Amniotic epithelial cell (primary cell): ENCODE measurements at places on chromosomes 2 and 18.

- DNase-seq: no peak
Observed at GRCh38 chr18:67710639-67711038, 194.1 kb upstream of the DSEL start.

DNA sequence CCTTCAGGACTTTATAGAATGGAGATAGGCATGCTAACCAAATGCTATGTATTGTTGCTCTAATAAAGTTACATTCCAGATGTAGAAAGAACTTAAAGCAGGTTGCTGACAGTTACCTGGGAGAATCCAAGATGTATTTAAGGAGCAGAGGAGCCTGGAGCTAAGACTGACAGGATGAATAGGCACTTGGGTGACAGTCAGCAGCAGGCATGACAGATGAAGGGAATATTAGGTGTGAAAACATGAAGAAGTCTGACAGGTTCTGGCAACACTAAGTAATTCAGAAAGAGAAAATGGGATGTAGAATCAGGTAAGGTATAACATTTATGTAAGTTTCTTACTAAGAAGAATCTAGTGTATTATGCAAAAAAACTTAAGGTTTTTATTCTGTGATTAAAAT, 232.0 kb downstream of the DSC3 start:
- no peak for DNase-seq

GRCh38 chr2:156908825-156909224, 348.7 kb upstream of the GALNT5 start:
- DNase-seq: peak; percentile 84

DNA sequence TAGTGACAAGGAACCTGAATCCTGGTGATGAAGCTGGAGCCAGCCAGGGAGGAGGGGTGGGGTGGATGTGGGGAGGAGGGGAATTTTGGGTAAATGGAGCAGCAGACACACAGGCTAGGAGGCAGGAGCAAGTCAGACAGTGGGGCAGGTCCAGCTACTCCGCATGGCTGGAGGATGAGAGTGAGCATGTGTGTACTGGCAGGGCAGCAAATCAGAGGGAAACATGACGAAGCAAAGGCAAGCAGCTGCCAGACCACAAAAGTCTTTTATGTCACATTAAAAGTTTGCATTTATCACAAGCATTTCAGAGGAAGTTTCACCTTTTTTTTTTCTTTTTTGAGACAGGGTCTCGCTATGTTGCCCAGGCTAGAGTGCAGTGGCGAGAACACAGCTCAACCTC, 11.9 kb upstream of the KIDINS220 start:
- peak; percentile 55 for DNase-seq

DNA sequence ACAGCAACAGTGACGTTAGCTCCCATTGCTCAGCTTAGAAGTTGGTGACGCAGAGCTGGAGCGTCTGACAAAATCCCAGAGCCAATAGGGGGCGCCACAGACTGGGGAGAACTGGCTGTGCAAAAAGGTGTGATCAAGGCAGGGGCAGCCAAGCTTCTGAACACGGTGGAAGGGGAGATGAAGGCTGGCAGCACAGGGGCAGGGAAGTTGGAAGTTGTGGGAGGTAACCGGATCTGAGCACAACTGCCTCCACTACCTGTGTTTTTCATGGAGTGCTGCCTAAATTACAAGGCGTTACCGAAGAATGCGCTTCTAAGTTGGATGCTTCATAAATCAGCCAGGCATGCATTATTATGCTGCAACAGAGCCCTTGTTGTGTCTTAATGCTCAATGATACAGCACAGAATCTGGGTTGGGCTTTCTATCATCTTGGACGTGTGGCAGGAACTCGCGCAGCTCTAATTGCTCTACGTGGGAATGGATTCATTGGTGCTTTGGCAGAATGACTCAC, 370.0 kb downstream of the SLC4A3 start:
- DNase-seq: peak; percentile 83

- no peak for DNase-seq
Observed at GRCh38 chr2:17879913-17880274, 1.4 kb downstream of the KCNS3 start.

- DNase-seq: no peak
Observed at GRCh38 chr2:96248624-96249023, 17.2 kb downstream of the TMEM127 start.

DNA sequence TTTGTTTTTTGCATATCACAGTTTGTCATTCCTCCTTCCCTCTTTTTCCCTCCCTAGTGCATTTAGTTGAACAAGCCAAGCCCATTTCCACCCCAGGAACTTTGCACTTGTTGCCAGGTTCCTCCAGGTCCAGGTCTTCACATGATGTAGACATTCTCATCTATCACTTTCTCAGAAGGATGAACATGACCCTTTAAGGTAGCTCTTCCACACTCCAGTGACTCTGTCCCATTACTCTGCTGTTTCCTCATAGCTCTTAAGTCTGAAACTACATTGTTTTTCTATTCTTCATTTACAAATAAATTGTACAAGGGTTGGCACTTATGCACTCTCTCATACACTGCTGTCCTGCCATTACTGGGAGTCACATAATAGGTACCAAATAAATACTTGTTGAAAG, 6.1 kb downstream of the KYNU start:
- DNase-seq: no peak

DNA sequence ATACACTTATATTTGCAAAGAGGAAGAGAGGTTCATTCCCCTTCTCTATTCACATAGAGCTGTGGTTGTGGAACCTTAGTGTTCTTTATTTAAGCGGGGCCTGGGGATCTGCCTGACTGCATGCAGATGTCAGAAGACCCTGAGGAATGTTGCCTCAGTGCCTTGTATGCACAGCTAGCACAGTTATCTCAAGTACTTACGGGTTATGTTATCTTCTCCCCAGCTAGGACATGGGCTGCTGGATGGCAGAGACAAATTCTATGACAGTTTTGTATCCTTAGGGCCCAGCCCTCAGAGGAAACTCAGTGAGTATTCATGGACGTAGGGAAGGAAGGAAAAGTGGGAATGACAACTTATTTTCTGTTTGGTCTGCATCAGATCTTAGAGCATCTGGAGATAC, 37.7 kb upstream of the RTN4 start:
- peak; percentile 25 for DNase-seq

DNA sequence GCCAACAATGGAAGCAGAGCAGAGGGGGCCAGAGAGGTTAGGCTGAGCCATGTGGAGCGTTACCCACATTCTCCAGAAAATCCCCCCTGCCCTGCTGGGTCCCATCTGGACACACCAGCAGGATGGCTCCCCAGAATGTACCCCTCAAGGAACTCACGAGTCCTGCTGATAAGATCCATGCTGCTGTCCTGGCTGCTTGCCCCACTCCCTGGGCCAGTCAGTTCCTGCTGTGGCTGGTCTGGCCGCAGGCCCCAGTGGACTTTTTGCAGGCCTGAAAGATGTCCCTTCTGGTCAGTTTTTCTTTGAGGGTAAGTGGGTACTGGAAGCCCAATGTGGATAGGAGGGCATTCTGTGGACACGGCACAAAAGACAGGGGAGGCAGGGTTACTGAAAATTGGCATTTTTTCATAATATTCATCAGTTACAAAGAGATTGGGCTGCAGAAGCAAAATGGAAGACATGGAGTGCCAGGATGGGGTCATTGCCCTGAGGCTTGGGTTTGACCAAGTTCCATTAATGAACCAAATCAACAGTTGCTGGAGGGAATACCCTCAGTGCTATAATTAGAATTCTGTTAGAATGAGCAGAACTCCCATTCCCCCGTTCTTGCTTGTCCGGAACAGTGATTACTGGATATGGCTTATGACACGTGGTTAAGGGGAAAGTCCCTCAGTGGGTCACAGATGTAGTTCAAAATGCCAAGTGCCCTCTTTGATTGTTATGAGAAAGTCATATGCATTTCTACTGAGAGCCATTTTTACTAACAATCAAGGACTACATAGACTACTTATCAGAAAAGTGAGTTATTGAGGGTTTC, 38.7 kb downstream of the SLC4A5 start:
- DNase-seq: no peak

DNA sequence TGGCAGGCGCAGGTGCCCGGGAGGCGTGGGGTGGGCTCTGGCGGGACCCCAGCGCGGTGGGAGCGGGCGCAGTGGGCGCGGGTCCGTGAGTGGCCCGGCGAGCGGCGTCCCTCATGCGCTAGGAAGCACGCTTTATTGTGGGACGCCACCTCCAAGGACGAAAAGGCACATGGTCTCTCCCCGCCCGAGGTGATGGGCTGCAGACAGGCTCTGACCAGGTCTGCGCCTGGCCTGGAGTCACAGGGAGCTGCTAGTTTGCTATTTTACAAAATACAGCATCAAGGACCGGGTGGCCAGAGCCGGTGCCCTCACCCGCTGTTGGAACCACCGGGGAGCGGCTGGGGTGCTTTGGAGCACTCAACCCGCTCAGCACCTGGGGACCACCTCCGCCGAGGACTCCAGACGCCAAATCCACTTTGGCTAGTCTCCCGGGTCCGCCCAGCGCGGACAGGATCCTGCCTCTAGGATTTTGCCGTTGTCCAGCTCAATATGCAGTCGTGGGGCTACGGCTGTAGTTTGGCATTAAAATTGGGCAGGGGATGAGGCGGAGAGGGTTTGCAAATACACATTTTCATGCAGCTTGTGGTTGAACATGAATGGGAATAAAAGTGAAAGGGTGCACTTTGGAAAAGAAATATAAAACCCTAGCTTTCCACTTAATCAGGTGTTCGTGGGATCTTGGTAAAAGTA, 65.4 kb downstream of the LRRFIP1 start:
- DNase-seq: no peak

GRCh38 chr2:218262631-218263586, 2.1 kb downstream of the GPBAR1 start:
- no peak for DNase-seq

DNA sequence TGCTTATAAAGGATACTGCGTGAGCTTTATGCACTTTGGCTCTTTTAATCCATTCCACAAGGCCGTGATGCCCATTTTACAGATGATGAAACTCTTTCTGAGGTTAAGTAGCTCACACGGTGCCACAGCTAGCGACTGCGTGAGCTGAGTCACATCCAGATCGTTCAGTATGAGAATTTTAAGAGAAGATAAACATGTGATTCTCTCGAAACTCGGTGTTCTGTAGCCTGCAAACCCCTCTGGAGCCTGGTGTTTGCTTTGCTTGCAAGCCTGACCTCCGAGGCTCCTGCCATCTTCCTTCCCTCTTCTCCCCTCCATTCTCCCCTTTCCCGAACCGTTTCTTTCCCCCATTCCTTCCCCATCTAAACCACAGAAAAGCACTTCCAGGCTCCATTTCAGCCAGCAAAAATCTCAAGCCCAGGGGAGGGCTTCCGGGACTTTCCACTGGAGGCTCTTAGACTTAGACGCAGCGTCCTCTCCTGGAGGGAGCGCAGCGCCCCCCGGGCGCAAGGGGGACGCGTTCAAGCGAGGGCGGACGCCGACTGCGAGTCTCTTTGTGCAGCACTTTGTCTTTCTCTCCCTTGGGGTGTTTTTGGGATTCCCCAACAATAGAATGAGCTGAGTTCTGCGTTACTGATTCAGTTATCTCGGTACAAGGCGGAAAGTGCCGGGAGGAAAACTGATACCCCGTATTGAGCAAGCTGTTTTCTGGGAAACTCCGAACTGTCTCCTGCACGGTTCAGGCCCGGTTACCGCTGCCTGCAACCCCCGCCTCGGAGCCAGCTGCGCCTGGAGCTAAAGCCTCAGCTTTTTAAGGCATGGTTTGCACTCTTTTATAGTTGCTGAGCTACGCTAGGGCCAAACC, 38.0 kb downstream of the CYP1B1 start:
- DNase-seq: peak; percentile 64

- DNase-seq: peak; percentile 51
Observed at GRCh38 chr2:134460583-134460998, 206.7 kb downstream of the MGAT5 start.

- peak; percentile 84 for DNase-seq
Observed at GRCh38 chr18:36028859-36029258, 38.5 kb downstream of the RPRD1A start.

GRCh38 chr2:69222953-69223658, 163.9 kb downstream of the GFPT1 start:
- DNase-seq: no peak

GRCh38 chr2:183091954-183092345, 13.4 kb downstream of the DUSP19 start:
- no peak for DNase-seq

DNA sequence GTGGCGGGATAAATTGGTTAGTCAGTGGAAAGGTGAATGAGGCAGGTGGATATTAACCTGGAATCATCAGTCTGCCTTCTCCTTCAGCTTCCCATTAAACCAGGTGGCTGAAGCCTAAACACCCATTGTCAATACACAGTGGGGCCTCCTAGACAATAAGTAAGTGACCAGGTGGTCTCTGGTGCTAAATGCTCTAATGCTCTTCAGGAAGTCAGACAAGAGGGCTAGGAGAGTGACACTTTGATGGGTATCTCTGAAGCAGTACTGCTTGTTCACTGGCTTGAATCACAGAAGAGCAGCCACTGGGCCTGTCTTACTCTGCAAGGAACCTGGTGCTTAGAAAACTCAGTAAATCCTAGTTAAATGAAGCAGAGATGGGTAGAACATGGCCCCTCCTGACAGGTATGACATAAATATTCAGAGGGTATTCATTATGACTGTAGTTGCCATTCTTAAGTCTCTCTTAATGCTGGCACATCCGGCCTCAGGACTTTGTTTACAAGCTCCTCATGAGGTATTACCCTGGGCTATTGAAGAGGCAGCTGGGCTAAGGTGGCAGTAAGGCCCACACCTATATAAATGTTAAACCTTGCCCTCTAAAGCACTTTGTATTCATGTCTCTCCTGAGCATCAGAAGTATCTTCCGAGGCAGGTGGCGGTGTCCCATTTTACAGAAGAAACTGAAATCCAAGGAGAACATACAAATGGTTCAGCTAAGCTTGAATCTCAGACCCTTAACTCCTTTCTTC, 104.9 kb downstream of the NCK2 start:
- DNase-seq: no peak

GRCh38 chr2:232573771-232574435, 23.4 kb downstream of the EIF4E2 start:
- DNase-seq: no peak

DNA sequence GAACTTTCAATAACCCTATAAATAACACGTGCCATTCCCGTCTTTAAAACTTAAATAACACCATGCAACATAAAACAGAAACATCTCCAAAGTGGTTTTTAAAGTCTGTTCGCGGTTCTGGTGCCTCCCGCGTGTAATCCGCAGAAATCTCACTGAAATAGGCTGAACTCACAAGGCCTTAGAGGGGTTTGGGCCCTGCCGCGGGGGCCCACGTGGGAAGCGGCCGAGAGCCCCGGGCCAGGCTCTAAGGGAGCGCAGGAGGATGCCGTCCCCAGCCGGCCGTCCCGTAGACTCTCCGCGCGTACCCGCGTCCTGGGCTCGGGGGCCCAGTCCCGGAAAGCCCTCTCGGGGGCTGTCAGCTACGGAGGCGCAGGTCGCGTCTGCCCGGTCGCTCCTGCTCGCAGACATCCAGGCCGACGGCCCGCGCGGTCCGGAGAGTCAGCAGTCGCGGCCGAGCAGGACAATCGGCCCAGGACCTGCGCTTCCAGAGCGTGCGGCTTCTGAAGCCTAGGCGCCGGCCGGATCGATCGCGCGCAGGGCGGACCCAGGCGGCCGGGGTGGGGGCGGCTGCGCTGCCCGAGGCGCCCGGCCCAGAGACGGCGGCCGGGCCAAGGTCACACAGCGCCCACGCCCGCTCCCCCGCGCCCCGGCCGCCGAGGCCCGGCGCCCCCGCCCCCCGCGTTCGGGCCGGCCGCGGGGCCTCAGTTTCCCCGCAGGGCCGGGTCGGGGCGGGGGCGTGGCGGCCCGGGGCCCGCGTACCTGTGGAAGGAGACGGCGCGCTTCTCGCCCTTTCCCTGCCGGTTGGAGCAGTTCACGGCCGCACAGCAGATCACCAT, 558 bp downstream of the THAP4 start:
- peak; percentile 13 for DNase-seq
